ENCODE measurements at places on chromosomes 7 and 10.

DNA sequence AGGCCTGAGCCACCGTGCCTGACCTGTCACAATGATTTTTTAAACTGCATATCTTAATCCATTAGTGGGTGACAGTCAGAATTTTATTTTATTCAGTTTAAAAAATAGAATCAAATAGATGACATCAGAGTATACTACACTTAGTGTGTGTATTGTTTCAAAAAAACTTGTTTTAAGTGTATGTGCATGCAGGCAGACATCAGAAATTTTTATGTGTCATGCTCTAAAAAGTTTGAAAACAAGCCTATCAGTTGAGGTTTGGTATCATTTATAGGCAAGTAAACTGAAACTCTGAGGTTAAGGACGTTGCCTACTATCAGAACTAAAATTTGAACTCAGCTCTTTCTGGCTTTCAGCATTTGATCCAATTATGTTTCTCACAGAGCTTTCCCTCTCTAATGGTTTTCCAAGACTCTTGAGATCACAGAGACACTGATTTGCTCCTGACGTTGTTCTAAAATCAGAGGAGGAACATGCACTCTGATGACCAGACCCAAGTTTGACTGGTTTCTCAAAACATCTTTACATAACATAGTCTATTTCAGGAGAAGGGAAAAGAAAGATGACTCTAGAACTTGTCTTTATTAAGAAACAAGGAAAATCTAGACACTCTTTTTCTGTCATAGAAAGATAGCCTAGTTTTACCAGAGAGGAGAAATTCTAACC, 188.6 kb downstream of the AUTS2 start:
- DNase-seq: no peak

- DNase-seq: no peak
These were observed 207.8 kb downstream of the RAMP3 start for GRCh38 chr7:45365341-45365740.

DNA sequence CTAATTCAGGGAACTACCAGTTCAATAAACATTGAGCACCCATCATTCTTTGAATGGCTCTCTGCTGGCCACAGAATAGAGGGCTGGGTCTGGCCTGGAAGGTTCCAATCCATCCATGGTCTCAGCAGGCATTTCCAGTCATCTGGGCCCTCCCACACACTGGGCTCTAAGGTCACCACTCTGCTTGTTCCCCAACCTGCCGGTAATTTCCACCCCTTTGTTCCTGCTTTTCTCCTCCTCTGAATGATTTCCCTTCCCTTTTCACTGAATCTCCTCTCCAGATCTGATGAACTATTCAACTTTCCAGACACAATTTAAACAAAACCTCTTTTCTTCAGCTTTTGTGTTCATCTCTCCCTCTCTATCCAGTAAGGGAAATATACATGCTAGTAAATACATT, 2.6 kb downstream of the BZW2 start:
- no peak for DNase-seq

- no peak for DNase-seq
These were observed 23.1 kb downstream of the ZNF107 start for GRCh38 chr7:64688988-64689387.

- DNase-seq: no peak
These were observed 1019.0 kb upstream of the C7orf33 start for GRCh38 chr7:147571436-147572185.

- DNase-seq: no peak
These were observed 107.1 kb downstream of the PIP4K2A start for GRCh38 chr10:22607261-22607660.

DNA sequence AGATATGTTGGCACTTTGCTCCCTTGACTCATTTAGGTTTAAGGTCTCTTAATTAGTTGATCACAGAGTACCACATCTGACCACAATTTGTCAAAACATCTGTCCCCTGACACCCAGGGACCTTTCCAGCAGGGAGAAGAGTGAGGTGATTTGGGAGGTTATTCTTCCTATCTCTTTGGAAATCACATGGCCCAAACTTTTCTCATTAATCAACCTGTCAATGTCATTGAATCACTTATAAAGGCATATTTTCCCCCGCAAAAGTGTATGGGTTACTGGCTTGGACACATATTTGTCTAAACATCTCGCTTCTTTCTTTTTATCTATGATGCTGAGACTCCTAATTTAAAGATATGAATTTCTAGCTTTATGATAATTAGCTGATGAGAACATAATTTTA, 92.4 kb upstream of the RPA3 start:
- no peak for DNase-seq
